Naive B cell (primary cell): ENCODE measurements at places on chromosomes 5 and 9. TPM values are rescaled to one million over a fixed set of nuclear protein-coding genes. Genes with fewer than 3 reads are reported as not detected.

Gene TAF11L8
- not detected for polyA plus RNA-seq

Gene BRINP1
- not detected for polyA plus RNA-seq

Gene SLC6A7
- polyA plus RNA-seq = not detected

Gene EQTN
- not detected for polyA plus RNA-seq

Gene ARL10
- 4.1 TPM for polyA plus RNA-seq

Gene SPINK6
- not detected for polyA plus RNA-seq

Gene CDH10
- polyA plus RNA-seq = not detected

Gene ARID3C
- not detected for polyA plus RNA-seq

Gene MYOZ3
- polyA plus RNA-seq = 0.11 TPM

Gene MYO10
- not detected for polyA plus RNA-seq

Gene PTPRD
- polyA plus RNA-seq = not detected

Gene FAM170A
- not detected for polyA plus RNA-seq

Gene GABRB2
- 0.17 TPM for polyA plus RNA-seq

Gene AK1
- polyA plus RNA-seq = not detected

Gene MZB1
- 50.4 TPM for polyA plus RNA-seq

Gene PCDHGA9
- not detected for polyA plus RNA-seq

Gene TRPM6
- polyA plus RNA-seq = not detected

Gene SH2D3C
- polyA plus RNA-seq = 30.9 TPM

Gene CTXN3
- polyA plus RNA-seq = not detected

Gene GHR
- polyA plus RNA-seq = not detected

Gene SPINK7
- not detected for polyA plus RNA-seq

Gene PCDHGA3
- not detected for polyA plus RNA-seq

Gene PCDHB15
- not detected for polyA plus RNA-seq

Gene PKD2L2
- 0.47 TPM for polyA plus RNA-seq

Gene PCDHGB6
- not detected for polyA plus RNA-seq

Gene CKMT2
- not detected for polyA plus RNA-seq

Gene ADAMTSL2
- polyA plus RNA-seq = not detected

Gene FOXD4L5
- not detected for polyA plus RNA-seq

Gene CCNI2
- polyA plus RNA-seq = not detected

Gene BSPRY
- polyA plus RNA-seq = 0.74 TPM

Gene ABCA1
- 3.0 TPM for polyA plus RNA-seq

Gene CRHBP
- polyA plus RNA-seq = not detected

Gene ZNF300
- polyA plus RNA-seq = 2.0 TPM

Gene THBS4
- polyA plus RNA-seq = not detected

Gene CDH6
- not detected for polyA plus RNA-seq

Gene GRIN3A
- polyA plus RNA-seq = 0.09 TPM

Gene TRMO
- 14.3 TPM for polyA plus RNA-seq

Gene DIRAS2
- not detected for polyA plus RNA-seq

Gene LRRC14B
- polyA plus RNA-seq = not detected

Gene NANS
- 18.8 TPM for polyA plus RNA-seq

Gene TCF7
- polyA plus RNA-seq = 2.8 TPM

Gene NR5A1
- not detected for polyA plus RNA-seq

Gene CCL27
- polyA plus RNA-seq = not detected

Gene LMX1B
- not detected for polyA plus RNA-seq

Gene LCN15
- not detected for polyA plus RNA-seq

Gene PCDHGA11
- polyA plus RNA-seq = not detected

Gene NSG2
- polyA plus RNA-seq = not detected

Gene PDZD2
- 0.24 TPM for polyA plus RNA-seq

Gene IFNA21
- polyA plus RNA-seq = not detected
